ENCODE measurements at places on chromosomes 1 and 21.
A peak's percentile ranks its signal among the peaks of the same experiment; 100 is the strongest.

- DNase-seq: no peak
These were observed 6.4 kb downstream of the IFNAR2 start for GRCh38 chr21:33236013-33236686.

DNA sequence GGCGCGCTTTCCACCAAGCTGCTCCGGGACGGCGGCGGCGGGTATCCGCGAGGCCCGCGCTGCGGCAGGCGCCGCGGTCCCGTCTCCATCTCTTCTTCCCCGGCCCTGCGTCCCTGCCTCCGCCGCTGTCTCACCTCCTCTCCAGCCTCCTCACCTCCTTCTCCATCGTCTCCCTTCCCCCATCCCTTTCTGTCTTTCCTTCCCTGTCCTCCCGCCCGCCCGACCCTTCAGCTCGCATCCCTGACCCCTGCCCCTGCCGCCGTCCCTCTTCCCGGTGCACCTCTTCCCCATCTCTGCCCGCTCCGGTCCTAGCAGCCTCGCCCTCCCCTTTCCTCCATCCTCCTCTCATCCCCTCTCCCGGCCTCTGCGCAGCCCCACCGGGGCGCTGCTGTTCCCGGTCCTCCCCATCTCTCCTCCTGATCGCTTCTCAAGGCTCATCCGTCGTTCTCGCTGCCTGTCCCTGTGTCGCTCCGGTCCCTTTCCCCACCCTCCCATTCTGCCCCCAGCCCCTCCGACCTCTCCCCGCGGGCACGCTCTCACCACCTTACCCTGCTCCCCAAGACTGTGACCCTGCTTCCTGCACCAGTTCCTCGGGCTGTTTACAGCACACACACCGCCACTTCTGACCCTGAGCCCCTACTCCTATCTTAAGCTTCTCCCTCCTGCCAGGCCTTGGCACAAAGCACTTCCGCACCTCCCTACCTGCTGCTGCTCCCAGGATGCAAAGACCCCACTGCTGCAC, 760 bp upstream of the NPHP4 start:
- no peak for DNase-seq

DNA sequence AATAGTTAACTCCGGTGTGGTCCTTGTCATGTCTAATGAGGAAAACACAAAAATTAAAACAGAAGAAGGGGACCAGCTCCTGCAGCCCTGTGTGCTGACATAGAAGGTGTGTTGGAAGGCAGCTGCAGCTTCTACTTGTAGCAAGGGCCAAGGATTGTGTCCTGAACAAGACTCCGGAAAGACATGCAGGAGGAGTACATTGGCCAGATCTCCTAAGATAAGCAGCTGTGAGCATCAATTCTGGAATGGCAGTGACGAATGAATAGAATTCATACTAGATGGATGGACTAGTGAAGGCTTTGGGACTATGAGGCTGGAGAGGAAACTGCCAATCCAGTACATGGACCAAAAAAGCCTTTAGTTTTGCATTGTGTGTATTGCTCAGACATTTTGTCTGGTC, 19.3 kb downstream of the RPS6KA1 start:
- DNase-seq: no peak

DNA sequence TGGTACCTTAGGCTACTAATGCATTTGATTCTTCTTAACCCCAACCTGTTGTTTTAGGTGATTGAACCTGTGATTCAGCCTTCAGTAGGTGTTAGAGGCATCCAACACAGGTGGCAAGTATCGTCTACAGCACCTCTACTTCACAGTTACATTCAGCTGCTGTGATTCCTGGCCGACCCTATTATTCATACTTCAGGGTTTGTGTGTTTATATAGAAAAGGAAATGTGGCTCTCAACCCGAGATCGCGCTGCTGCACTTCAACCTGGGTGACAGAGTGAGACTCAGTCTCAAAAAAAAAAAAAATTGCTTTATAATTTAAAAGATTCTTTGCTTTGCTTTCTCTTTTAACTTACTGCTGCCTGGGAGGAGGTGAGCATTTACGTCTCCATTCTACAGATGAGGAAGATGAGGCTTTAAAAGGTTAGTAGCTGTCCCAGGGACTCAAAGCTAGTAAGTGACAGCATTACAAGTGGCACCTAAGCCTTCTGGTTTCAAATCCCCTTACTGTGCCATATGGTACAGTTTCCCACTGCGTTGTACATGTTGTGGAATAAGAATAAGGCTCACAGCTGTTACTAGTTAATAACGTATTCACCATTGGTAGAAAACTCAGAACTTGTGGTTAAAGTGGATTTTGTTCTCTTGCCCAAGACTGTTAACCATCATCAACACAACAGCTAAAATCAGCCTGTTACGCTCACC, 9.9 kb upstream of the GPR25 start:
- no peak for DNase-seq

DNA sequence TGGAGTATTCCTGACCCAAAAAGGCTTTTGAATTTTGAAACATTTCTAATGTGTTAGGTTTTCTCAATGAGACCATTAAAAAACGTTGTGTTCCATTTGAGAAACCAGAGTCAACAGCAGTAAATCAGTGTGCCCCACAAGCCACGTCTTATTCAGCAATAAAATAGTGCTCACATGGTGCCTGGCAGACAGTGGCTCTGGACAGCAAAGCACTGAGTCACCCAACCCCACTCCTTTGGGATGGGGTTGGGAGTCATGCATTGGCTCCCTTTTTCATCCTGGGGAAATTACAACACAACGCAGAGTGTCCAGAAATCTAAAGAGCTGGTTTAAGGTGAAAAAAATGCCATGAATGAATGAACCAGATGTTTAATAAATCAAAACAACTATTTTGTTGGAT, 46.5 kb downstream of the KCNJ15 start:
- DNase-seq: no peak

GRCh38 chr1:81590171-81590570, 210.6 kb upstream of the ADGRL2 start:
- DNase-seq: no peak

DNA sequence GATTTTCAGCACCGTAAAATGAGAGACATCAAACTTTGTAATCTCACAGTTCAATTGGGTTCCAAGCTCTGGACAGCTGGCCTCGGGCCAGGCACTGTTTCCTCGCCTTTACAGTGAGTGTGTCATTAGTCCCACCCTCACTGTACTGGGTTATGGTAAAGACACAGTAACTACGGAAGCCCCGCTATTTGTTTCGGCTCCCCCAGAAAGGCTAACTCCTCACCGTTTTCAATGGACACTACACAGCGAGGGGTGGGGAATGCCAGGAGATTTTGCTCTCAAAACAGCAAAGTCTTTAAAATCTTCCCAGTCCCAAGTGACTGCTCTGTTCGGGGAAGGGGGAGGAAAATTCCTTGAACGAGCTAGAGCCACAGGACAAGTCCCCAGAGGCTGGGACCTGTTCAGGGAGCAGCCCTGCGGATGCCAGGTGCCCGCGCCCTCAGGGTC, 757 bp upstream of the SPSB1 start:
- DNase-seq: no peak

GRCh38 chr1:159077120-159077961, 775 bp upstream of the AIM2 start:
- peak; percentile 78 for DNase-seq

DNA sequence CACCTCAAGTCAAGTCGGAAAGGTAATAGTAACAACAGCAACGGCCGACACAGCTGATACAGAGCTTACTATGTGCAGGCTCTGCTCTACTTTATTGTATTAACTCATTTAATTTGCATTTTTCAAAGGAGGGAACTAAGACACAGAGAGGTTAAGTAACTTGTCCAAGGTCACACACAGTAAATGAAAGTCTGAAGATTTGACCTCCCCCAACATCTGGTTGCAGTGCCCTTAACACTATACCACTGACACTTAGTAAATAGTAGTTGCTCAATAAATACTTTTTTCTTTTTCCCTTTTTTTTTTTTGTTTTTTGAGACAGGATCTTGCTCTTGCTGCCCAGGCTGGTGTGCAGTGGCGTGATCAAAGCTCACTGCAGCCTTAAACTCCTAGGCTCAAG, 39.2 kb downstream of the RAP1GAP start:
- no peak for DNase-seq

DNA sequence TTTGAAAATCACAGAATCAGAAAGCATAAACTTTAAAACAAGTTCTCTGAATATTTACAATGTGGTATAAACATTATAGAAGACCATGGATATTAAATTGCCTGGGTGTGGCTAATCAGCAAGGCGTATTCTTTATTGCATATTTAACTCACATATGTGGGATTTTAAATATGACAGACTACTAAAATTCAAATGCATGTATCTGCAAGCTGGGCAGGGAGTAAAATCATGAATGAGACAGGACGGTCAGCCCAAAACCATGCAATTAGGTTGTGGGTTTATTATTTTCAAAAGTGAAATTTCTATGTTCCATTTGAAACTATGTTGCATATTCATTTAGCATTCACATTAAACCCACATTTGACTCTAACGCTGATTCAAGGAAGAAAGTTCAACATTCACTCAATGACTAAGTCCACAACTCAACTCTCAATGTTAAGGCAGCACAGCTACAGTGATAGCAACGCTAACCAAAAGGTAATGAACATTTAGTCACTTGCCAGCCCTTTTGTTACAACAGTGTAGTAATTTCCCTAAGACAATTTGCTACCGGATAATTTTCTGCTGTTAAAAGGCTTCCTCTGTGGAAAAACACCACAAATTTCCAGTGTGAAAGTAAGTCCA, 6.3 kb upstream of the SYNJ1 start:
- DNase-seq: no peak

- no peak for DNase-seq
These were observed 246.4 kb upstream of the NR5A2 start for GRCh38 chr1:199780948-199781670.

GRCh38 chr1:99650773-99651437, 5.0 kb downstream of the PALMD start:
- no peak for DNase-seq

DNA sequence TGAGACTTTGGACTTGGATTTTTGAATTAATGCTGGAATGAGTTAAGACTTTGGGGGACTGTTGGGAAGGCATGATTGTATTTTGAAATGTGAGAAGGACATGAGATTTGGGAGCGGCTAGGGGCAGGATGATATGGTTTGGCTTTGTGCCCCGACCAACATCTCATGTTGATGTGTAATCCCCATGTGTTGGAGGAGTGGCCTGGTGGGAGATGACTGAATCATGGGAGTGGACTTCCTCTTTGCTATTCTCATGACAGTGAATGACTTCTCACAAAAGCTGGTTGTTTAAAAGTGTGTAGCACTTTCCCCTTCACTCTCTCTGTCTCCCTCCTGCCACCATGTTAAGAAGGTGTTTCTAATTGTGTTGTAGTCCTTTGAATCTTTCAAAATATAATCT, 9.3 kb upstream of the PHGDH start:
- DNase-seq: no peak

DNA sequence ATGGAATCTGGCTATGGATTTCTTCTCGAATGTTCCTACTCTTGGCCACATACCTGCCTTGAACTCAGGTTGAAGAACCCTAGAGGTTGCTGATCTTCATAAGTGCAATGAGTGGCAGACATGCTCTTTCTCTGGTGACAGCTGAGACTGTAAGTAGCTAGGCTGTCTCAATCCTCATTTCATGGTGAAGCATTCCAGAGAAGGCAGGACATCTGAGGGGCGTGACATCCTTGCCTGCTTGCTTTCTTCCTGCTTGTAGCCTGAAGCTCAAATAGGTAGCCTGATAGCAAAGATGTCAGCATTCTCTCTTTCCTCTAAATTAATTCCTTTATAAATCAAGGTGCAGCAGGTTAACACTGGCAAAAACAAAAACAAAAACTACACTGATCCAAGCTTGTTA, 114.6 kb upstream of the MAGI3 start:
- no peak for DNase-seq

DNA sequence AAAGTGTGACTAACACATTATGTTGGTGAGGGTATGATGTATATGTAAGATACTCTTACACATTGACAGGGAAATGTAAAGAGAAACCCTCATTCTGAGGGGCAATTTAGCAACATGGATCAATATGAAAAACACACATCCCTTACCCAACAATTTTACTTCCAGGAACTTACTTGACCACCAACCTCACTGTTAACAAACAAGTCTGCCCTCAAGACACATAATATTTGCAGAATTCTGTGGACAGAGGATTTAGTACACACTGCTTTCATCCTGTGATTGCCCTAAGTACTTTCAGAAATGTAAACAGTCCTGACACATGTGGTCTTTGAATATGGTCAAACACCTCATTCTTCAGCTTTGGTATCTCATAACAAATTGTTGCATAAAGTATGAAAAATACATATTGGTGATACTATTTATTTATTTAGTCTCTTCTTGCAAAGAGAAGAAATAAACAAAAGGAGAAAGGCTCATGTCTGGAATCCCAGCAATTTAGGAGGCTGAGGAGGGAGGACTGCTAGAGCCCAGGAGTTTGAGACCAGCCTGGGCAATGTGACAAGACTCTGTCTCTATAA, 6.9 kb downstream of the USP48 start:
- no peak for DNase-seq

DNA sequence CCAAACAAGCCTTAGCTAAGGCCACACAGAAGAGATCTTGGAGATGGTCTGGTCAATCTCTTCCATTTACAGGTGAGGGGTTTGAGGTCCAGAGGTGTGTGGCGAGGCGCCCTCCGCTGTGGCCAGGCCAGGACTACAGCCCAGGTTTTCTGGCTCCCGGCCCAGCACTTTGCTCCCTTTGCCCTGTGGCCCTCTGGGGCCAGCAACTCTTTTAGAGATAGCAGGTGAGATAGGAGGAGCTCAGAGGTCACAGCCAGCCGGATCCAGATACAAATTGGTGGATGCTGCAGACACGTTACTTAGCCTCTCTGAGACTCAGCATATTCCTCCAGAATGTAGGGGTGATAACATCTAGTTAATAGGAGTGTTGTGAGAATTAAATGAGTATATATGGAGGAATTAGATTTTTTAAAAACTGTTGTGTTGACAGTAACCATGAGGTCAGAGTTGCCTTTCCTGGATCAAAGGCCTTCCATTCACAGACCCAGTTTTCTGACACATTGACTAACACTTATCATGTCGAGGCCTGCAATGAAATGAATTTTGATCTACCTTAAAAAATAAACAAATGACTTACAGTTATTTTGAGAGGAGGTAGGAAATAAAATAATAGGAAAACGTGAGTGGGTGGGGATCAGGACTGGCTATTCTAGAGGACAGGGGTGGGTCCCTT, 16.6 kb downstream of the TEX35 start:
- DNase-seq: no peak

- DNase-seq: peak; percentile 16
These were observed 33.4 kb upstream of the TENT5B start for GRCh38 chr1:27045973-27046558.

DNA sequence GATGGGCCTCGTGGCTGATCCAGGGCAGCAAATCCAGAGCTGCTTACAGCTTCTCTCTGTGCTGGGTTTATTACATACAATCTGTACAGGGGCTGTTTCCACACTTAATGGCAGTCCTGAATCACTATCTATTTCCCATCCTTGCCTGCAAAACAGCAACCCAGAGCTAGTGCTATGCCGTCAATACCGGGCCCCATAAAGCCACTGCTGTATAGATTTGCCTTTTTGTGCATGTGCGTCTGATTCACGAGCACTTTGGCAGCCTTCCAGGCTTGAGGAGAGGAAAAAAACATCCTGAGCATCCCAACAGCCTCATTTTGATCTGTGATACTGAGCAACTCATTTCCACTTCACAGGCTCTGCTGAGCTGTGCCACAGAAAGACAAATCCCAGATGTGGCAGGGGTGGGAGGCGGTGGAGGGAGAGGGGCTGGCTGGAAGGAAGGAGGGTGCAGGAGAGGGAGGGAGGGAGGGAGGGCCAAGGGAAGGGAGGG, 65.2 kb upstream of the TARBP1 start:
- peak; percentile 21 for DNase-seq
